ENCODE measurements at places on chromosomes 11 and 22.
A peak's percentile ranks its signal among the peaks of the same experiment; 100 is the strongest.

GRCh38 chr22:32232191-32232830, 22.8 kb downstream of the SLC5A4 start:
- DNase-seq, result no peak

- no peak for DNase-seq
Measured at GRCh38 chr11:131980888-131981668, 610.7 kb downstream of the NTM start.

DNA sequence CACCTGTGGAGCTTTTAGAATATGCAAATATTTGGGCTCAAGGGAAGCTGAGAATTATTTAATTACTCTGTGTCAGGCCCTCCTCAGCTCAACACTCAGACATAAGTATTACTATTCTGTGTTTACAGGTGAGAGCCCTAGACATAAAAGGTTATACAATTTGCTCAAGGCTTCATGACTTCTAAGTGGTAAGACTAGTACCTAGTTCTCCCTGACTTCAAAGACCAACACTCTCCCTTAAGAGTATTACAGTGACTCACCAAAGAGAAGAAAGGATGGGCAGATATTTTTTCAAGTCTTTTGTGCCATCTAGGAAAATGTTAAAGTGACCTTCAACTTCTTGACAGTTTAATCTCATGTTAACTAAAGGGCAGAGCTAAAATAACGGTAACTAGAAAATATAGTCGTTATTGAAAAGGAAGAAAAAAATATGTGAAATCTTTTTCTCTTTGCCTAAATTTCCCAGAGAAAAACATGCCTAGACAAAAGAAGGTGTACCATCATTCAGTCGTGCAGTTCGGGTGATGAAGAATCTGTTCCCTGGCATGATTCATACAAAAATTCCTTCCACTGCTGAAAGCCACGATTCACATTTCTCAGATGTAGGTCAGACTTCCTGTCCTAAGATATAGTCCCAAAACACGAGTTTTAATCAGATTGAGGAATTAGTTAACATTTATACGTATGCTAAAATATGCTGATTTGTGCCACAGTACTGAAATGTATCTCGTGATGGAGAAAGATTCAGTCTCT, 849.1 kb upstream of the API5 start:
- DNase-seq, result no peak

GRCh38 chr22:26884921-26885320, 227.5 kb downstream of the MIAT start:
- DNase-seq, result no peak

GRCh38 chr22:22745225-22746060, 101.0 kb downstream of the GGTLC2 start:
- peak; percentile 48 for DNase-seq

DNA sequence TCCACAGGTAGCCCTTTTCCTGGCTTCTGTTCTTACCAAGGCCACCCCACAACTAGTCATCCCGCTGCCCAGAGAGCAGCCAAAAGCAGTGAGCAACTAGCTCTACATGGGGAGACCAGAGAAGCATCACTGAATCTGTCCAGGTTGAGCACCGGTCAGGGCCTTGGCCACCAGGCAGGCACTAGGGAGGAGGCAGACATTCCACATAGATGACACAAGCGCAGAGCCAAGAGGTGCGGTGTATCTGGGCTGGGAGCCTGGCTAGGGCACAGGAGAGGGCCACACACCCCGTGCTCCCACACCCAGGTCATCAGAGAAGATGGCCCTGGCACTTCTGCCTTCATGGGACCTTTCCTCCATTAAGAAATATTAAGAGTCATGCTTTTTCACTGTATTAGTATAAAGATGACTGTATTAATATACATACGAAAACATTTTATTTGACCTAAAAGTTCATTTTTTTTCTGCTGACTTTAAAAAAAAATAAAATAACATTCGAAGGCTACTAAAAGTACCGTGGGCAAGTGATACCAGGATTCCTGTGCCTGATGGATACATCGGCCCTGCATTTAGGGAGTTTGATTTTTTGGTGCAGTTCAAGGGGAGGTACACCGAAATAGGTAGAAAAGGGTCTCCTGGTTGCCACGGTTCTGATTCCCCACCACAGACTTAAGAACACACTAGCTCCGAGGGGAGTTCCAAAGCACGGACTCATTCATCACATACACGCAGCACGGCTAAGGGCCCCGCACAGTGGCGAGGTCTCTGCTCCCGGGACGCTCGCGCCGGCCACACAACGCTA, 1.2 kb downstream of the DGCR2 start:
- peak; percentile 33 for DNase-seq

- DNase-seq, result no peak
Measured at GRCh38 chr11:596374-596773, 19.4 kb downstream of the IRF7 start.

DNA sequence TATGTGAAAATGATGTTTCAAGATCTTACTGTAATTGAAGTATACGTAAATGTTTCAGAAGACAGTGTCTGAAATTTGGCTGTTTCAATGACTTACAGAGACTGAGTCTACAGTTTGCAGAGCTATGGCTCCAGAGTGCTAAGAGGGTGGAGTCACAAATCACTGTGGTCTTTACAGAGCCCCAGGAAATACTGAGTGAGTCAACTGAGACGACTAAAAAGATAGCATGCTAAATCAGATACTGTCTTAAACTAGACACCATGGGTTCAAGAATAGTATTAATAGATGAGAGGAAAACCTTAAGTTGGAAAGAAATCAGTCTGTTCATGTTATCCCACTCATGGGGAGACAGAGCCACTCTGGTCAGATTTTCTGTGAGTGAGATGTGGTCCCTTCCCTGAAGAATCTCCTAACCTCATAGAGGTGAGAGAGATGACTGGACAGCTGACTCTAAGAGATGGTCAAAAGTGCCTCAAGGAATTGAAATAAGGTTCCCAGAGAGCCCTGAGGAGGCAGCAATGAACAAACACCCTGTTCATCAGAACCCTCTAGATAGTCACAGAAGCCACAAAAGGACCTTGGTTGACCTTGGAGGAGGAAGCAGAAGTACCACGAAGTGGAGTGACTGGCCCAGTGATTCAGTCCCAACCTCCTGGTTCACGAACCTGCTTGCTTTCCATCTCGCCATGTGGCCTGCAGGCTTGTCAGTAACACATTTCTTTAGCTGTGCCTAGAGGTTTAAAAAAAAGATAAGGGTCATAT, 30.2 kb downstream of the C11orf91 start:
- DNase-seq, result no peak

DNA sequence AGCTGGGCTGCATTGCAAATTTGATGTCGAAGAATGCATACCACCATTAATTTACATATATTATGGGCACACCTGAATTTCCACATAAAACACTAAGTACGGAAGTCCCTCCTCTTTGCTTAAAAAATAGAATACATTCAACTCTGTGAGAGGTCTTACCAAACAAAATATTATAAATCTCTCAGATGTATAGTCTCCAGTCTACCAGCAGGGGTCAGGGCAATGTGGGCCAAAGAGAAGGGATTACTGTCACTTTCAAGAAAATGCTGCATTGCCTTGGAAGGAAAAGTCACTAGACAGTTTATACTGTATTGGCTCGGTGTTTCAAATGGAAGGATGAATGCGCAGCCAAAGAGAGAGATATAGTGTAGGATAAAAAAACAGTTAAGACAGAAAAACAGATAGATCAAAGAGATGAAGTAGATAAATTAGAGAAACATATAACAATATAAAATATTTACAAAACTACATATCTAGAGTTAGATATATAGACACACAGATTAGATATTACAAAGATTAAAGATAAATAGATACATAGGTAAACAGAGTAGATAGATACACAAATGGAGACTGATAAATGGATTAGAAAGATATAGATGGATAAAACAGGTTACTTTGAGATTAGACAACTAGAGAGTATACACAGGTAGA, 20.9 kb downstream of the SERGEF start:
- no peak for DNase-seq

DNA sequence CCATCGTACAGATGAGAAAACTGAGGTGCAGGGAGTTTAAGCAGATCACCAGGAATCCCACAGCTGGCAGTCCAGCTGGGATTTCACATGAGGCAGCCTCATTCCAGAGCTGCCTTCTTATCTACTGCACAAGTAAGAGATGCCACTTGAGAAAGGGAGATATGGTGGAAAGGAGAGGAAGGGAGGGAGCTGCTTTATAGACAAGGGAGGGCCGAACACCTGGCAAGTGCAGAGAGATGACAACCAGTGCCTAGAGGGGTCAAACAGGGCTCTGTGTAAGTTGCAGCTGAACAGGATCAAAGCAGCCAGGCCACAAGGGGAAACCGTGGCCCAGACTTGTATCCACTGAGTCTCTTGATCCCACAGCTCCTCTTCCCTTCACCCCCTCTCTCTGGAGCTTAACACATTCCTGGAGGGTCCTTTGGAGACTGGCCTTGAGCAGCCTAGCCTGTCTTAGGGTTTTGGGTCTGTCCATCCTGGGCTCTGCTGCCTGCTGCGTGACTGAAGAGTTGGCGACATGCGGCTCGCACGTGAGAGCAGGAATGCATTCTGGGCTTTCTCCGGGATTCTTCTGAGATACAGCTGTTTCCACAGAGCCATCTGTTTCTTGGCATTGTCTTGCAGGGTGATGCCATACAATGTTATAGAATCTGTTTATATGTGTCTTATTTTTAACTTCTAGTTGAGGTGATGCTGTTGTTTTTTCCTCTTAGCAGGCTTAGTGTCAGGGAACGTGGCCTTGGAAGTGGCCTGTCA, 268.5 kb upstream of the SYN3 start:
- no peak for DNase-seq

- peak; percentile 63 for DNase-seq
Measured at GRCh38 chr11:119518746-119519730, 96.1 kb upstream of the THY1 start.

- no peak for DNase-seq
Measured at GRCh38 chr11:131195661-131196517, 174.5 kb upstream of the NTM start.

GRCh38 chr11:63840356-63841060, 1.6 kb downstream of the MARK2 start:
- DNase-seq, result no peak

DNA sequence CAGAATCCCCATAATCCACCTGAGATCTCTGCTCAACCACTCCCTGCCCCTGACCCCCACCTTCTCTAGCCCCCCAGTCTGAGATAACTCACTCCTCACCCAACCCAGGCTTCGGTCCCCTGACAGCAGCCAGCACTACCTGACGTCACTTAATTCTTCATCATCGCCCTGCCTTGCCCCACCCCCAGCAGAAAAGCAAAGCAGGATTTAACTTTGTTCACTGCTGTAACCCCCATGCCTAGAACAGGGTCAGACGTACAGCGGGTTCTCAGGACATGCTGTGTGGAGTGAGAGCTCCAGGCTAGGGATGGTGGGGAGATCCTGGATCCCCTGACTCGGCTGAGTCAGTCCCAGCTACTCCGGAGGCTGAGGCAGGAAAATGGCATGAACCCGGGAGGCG, 45.8 kb downstream of the ELFN2 start:
- DNase-seq, result no peak

- no peak for DNase-seq
Measured at GRCh38 chr11:9759519-9760192, 95.8 kb downstream of the SWAP70 start.

DNA sequence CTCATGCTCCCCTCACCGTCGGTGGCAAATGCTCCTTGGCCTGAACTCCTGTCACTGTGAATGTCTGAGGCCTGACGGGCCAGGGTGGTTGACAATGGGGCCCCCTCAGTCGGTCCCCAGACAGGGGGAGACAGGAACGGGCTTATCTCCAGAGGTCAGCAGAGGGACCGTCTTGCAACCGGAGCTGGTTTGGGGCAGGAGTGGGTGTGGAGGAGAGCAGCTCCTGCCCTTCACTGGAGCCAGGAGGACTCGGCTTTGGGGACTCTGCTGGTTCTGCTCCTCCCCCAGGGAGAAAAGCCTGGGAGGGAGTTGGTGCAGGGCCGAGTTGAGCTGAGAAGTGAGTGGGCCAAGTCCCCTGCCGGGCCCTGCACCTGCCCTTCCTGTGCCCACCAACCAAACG, 354.4 kb downstream of the BRD1 start:
- DNase-seq, result no peak

DNA sequence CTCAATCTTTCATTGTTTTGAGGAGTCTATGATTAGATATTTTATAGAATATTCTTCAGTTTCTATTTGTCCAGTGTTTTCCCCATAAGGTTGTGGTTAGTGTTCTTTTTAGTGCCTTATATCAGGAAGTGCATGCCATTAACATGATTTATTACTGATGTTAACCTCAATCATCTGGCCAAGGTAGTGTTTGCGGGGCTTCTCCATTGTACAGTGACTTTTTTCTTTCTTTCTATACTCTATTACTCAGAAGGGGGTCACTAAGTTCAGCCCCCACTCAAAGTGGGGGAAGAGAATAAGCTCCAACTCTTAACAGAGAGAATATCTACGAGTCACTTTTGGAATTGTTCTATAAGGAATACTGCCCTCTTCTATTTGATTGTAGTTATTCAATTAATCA, 415.8 kb downstream of the DYNC2H1 start:
- no peak for DNase-seq

DNA sequence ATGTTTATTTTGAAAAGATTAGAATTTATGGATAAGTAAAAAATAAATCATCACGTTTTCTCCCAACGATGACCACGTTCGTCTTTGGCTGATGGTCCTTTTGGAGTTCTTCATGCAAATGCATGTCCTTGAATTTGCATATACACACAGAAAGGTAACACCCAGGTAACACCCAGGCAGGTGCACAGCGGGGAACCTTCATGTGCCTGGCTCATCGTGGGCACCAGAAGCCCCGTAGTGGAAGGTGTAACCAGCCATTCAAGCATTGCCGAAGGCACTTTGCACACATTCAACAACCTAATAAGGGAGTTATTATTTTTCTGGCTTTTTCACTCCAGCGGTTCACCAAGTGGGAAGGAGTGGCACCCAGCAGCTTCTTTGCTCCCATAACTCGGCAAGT, 404.6 kb downstream of the TBC1D22A start:
- DNase-seq, result no peak

DNA sequence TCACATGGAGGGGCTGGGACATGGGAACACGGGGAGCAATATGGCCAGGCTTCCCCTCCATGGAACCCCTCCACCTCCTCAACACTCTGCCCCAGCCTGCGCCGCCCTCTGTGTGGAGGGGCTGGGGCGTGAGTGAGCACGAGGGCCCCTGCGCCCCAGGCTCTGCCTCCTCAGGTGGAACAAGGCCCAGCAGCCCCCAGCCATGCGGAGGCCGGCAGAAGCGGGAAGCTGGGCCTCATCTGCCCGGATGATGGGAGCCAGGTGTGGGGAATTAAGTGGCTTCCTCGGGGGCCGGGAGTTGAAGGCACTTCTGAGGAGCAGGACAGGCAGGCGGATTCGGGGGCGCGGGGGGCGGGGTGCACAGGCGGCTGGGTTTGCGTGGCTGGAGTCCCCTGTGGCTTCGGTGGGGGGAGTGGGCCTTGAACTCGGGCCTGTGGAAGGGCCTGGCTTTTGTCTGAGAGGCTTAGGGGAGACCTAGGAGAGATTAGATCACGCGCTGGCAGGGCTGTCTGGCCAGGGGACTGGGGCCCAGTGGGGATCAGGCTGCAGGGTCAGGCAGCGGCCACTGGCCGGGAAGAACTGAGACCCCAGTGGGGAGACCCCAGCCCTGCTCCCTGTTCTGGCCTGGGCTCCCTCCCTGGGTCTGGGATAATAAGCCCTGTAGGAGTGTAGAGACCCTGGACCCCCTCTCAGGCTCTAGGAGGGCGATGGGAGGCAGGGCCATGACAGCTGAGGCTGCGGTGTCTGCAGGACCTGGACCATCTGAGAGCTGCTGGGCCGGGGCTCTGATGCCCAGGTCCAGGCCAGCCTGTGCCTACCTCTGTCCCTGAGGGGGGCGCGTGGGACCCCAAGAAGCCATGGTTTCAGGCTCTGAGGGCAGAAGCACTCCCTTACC, 13.3 kb downstream of the PRR33 start:
- DNase-seq, result no peak
